Fibroblast of skin of left biceps (primary cell): ENCODE measurements at places on chromosomes 2 and 18.
A peak's percentile ranks its signal among the peaks of the same experiment; 100 is the strongest.

DNA sequence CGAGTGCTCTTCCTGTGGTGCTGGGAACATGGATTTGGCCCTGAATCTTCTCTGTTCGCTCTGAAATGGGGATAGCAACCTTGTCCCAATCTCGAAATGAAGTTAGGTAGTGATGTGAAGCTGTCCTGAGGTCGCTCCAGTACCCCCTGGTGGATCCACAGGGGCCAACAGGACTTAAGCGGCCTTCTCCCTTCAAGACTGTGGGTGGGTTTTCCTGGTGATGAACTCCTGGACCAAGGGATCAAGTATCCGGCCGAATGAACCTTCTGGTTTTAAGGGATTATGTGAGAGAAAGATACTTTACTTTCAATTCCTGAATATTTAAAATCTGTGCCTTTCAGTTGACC lies 156.5 kb downstream of the NAPG start:
- DNase-seq, result no peak

DNA sequence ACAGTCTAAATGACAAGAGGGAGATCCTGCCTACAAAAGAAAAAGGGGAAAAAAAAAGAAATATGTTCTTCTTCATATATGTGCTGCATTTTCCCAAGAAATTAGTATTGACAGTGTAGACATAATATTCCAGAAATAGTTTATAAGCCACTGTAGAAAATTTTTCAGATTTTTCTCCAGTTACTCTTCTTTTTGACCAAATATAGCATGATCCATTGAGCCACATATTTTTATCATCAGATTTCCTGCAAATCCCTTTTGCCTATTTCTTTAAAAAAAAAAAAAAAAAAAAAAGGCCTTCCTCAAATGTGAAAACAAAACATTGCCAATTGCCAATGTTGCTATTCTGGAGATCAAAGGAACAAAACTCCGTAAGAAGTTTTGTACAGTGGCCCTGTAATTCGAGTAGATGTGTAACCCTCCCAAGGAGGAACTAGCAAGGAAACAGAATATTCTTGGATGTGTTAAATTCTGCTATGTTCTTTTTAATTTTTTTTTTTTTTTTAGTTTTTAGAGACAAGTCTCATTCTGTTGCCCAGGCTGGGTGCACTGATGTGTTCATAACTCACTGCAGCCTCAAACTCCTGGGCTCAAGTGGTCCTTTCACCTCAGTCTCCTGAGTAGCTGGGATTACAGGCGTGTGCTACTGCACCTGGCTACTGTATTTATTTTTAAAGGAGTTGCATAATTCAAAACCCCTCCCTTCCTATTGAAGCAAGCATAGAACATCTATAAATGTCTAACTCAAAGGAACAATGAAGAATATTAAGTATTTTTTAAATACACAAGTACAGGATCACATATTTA lies 12.5 kb upstream of the CABYR start:
- peak; percentile 35 for DNase-seq

GRCh38 chr2:101383016-101383541 lies 4.2 kb downstream of the CREG2 start:
- no peak for DNase-seq

GRCh38 chr2:230537531-230537976 lies 121.6 kb downstream of the SP100 start:
- no peak for DNase-seq

- no peak for DNase-seq
Measured at GRCh38 chr2:226581004-226581403, 218.6 kb downstream of the IRS1 start.

GRCh38 chr18:7021994-7022840 lies 95.4 kb downstream of the LAMA1 start:
- no peak for DNase-seq

- DNase-seq, result no peak
Measured at GRCh38 chr18:58429442-58429841, 199.4 kb downstream of the ALPK2 start.

DNA sequence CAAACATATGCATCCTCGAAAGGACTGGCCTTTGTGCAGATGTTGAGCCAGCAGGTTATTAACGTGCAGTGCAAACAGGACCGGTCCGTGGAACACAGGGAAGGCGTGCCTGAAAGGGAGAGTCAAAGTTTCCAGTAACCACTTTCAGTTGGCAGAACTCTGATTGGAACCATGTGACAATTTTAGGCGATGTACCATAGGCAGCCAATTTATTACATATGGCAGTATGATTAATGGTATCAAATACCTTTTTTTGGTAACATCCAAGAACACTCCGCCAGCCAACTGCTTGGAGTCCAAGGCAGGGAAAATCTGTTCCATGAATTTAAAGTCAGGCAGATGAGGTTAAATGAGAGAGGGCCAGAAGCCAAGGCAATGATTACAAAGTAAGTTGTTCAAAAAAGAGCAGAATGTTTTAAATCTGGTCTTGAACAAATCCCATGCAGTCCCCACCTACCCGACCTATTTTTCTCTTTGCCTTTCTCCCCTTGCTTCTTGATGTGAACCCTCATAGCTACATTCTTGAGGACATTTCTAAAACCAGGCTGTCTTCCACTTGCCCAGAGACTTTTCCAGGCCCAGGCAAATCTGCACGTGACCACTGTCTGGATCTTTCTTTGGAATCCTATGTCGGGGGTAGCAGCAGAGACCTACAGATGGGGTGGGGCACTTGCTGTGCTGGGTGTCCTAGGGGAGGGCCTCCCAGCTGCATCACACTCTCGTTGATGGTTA lies 351.7 kb downstream of the HRH4 start:
- no peak for DNase-seq

- DNase-seq, result peak; percentile 24
Measured at GRCh38 chr2:130920415-130921163, 83.9 kb downstream of the ARHGEF4 start.

- no peak for DNase-seq
Measured at GRCh38 chr2:108396845-108397244, 19.1 kb downstream of the SULT1C4 start.

- no peak for DNase-seq
Measured at GRCh38 chr18:21389903-21390302, 147.9 kb downstream of the GREB1L start.

- no peak for DNase-seq
Measured at GRCh38 chr2:2756886-2757285, 425.8 kb upstream of the MYT1L start.

DNA sequence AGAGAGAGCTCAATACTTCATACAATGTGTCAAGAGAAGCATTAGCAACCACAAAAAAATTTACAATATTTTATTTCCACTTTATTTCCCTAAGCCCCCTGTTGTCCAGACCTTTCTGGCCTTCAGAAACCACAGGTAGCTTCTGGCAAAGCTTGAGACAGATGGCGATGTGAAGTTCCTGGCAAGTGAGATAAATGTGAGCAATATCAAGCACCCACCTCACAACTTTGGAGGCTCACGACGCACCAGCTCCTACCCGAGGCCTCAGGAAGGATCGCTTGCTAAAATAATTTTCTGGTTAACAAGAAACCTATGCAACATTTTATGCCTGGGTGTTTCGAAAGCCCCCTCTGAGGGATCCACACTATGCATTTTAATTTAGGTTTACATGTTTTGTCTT lies 158.1 kb upstream of the CHAC2 start:
- no peak for DNase-seq

DNA sequence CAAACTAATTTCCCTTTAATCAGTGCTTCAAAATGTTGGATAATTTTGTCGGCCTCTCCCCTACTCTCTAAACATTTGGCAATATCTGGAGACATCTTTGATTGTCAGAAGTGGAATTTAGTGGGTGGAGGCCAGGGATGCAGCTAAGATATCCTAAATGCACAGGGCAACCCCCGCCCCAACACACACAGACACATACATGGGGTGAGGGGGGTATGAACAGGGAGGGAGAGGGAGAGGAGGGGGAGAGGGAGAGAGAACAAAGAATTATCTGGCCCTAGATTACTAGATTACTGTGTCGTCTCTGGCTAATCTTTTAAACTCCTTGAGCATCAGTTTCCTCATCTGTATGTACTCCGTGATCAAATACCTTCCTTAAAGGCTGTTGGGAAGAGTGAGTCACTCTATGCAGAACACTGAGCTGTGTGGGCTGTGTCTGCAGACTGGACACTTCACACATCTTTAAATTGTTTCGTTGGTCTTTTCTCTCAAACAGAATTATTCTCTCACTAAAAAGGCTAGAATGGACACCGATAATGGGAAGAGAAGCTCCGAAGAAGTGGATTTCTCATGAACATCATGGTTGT lies 2.9 kb downstream of the RNF149 start:
- no peak for DNase-seq

DNA sequence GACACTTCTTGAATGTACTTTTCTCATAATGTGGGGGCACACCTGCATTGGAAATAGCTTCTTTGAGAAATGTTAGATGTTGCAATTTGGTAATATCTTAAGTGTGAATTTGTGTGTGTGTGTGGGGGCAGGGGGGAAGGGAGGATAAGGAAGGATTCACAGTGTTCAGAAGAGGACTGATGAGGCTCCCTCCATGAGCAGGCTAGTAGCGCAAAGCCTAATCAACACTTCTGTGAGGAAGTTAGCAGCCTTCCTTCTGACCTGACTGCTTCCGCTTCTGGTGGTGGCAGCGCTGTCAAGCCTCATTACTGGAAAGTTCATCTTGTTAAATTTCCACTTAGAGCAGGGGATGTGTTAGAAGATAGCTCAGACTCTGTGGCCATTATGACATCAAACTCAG lies 295.4 kb upstream of the SPRED2 start:
- no peak for DNase-seq

DNA sequence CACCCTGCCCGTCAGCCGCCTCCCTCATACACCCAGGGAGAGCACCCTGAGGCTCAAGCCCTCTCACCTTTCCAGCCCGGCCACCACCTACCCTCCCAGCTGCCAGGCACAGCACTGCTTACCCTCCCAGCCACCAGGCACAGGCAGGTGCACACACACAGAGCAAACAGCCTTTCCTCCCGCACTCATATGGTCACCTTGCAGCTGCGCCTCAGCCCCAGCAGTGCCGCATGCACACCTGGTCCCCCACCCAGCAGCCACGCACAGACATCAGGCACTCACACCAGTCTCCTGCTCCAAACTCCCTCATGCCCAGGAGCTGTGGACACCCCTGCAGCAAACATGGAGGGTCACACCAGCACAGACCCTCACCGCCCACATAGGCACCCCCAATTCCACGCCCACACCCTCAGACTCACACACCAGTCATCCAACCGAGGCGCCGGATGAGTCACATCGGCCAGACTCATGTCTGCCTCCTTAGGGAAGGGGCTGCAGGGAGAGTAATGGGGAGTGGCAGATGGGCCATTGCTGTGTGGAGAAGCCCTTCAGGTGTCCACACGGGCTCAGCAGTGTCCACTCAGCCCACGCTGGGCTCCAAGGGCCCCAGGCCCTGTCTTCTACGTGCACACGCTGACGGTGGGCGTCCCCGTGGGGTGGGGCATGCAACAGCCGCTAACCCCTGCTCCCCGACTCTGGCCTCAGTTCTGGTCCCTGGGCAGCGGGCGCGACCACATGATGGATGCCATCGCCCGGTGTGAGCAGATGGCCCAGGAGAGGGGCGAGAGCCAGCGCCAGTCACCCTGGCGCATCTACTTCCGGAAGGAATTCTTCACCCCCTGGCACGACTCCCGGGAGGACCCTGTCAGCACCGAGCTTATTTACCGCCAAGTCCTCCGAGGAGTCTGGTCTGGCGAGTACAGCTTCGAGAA lies 22.3 kb upstream of the GPR17 start:
- no peak for DNase-seq

DNA sequence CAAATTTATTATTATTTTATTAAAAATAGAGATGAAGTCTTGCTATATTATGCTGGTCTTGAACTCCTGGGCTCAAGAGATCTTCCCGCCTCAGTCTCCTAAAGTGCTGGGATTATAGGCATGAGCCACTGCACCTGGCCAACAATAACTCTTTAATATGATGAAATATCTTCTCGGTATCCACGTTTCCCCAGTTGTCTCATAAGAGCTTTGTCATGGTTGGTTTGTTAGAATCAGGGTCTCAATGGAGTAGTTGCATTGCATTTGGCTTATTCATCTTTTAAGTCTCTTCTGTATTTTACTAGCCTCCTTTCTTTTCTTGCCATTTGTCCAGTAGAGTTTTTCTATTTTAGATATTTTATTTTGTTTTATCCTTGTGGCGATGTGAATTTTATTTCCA lies 32.7 kb upstream of the DLX2 start:
- no peak for DNase-seq

DNA sequence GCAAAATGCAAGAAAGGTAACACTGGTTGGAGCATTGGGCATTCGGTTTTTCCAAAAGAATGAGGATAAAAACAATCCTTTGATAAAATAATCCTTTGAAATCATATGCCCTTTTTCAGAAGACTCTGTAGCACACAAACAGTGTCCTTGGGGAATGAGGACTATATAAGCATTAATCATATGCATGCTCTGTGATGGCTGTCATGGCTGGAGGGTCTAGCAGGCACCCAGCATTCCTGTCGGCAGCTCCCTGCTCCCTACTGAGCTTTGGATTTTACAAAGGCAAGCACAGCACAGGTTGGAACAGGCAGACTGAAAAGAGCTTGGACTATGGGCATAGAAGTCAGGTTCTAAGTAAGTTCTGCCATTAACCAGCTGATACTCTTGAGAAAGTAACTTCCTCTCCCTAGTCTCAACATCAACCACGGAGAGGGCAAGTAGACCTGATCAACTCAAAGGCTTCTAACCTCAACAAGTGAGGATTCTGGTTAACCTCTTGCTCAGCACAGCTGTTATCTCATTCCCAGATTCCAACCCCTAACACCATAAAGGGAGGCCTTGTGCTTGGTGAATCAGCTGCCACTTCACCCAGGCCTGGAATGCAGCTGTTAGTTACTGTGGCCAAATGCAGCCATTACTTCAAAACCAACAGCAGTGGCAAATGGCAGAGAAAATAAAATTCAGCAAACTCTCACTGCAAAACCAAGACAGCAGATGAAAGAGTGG lies 29.5 kb downstream of the GALNT14 start:
- DNase-seq, result no peak

- no peak for DNase-seq
Measured at GRCh38 chr2:219199470-219200211, 6.9 kb upstream of the ZFAND2B start.

DNA sequence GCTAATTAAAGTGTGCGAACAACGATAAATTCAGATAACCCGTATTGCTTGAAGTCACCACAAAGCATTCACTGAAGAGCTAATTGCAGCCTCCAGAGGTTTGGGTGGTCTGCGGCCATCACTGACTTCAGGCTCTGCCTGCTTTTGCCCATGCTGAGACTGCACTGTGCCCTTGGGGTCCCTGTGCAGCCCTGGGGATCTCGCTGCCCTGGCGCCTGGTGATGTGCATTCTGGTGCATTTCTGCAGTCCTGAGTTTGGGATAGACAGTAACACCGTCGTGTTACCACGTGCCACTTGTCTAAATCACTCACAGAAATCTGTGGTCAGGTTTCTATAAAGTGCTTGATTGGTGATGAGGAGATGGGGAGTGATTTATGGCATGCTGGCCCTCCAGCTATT lies 27.6 kb downstream of the LDLRAD4 start:
- no peak for DNase-seq

GRCh38 chr2:225010804-225011203 lies 31.5 kb downstream of the DOCK10 start:
- DNase-seq, result peak; percentile 42
